Fibroblast of the aortic adventitia (primary cell): ENCODE measurements at places on chromosomes 12 and 14.
A peak's percentile ranks its signal among the peaks of the same experiment; 100 is the strongest.

DNA sequence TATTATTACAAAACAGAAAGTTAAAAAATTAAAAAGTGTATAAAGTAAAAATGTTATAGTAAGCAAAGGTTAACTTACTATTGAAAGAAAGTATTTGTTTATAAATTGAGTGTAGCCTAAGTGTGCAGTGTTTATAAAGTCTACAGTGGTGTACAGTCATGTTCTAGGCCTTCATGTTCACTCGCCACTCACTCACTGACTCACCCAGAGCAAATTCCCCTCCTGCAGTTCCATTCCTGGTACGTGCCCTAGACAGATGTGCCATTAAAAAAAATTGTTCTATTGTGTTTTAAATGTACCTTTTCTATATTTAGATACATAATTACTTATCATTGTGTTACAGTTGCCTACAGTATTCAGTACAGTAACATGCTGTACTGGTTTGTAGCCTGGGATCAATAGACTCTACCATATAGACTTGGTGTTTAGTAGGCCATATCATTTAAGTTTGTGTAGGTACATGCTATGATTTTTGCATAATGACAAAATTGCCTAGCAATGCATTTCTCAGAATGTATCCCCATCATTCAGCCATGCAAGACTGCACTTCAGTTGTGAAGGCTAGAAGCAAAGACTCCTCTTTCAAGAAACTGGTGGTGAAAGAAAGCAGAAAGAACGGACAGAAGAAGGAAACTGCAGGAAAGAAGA is 100.6 kb downstream of the DACT1 start:
- DNase-seq = peak; percentile 83

GRCh38 chr12:110578694-110579534 is 4.2 kb downstream of the PPTC7 start:
- no peak for DNase-seq

DNA sequence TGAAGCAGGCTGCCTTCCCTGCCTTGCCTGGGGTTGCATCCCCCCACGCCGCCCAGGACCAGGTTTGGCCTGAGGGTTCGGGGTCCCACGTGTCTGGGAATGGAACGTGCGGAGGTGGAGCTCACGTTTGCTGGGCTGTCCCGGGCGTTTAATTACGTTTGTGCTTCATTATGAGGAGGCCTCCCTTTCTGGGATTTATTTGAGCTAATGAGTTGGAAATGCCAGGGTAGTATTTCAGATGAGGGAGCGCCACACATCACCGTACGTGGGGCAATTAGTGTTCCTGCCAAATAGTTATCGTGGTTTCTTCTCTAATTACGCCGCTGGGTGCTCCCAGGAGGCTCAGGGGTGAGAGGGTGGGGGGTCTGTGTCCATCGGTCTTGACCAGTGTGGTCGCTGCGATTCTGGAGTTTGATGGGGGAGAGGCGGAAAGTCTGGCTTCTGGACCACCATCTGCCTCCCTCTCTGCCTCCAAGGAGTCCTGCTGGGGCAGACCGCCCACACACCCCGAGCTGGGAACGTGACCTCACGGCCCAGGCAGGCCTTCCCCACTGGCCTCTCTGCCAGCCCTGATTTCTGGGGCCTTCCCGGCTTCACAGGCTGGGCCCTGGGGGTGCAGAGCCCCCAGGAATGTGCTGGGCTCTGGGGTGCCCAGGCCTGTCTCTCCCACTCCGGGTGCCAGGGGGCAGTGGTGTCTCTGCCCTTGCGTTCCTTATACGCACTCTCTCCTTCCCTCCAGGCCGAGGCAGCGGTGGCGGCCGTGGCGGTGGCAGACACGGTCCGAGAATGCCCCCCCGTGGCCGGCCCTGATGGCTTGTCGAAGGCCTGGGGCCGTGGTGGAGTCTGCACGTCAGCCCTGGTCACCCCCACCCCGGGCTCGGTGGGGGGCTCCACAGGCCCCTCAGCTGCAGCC is 18.9 kb downstream of the KIF26A start:
- no peak for DNase-seq

DNA sequence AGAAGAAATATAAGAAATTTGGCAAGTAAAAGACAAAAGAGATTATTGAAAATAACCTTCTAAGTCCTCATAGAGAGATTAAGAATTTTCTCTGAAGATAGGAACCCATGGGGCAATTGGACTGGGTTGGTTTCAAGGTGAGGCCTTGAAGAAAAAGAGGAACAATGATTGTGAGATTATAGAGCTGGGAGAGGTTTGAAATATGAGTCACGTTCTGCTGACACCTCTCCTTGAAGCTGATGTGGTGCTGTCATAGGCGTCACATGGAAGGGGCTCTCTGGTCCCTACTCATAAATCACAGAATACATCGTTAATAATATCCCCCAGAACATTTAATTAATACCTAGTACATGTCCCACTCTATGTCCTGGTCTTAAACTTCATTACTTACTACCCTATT is 227.6 kb upstream of the PDE3A start:
- no peak for DNase-seq

- no peak for DNase-seq
Measured at GRCh38 chr12:67524861-67525616, 123.5 kb upstream of the DYRK2 start.

DNA sequence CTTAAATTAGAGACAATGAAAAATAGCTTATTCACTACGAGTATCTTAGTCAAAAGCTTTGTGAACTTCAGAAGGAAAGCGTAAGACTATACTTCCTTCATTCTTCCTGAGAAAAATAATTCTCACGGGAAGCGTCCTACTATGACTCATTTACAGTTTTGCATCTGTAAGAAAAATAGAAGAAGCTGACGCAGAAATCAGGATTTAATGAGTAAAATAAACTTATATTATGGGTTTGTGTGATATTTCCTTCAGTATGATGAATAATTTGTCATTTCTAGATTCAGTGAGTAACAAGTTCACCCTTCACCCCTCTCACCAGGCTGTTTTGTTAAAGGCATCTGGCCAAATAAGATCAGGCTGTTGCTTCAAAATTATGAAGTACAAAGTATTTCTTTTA is 17.8 kb upstream of the PDE3A start:
- DNase-seq = peak; percentile 80

GRCh38 chr14:64510825-64511671 is 6.5 kb downstream of the ZBTB1 start:
- peak; percentile 80 for DNase-seq

DNA sequence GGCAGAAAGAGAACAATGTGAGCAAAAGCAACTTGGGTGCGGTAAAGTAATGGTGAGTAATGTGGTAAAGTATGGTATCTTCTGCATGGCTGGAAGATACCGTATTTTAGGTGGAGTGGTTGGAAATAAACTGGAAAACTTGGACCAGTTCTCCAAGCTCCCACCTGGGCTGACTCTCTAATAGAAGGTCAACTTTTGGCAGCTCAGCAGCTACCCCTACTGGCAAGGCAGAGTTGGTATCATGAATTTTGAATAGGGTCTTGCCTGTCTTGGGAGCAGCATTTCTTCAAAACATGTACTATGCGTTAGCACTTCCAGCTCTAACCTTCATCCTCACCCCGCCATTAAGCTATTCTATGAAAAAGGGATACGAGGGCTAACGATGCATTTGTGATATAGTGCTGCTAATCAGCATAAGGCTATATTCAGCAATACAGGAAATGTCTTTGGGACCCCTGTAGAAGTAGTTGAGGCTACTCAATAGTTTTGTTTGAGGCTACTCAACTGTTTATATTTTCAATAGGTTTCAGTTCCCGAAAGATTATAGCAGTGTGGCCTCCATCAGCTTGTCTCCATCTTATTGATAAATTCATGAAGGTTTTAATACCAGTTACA is 276.3 kb upstream of the FAR2 start:
- DNase-seq = peak; percentile 77

DNA sequence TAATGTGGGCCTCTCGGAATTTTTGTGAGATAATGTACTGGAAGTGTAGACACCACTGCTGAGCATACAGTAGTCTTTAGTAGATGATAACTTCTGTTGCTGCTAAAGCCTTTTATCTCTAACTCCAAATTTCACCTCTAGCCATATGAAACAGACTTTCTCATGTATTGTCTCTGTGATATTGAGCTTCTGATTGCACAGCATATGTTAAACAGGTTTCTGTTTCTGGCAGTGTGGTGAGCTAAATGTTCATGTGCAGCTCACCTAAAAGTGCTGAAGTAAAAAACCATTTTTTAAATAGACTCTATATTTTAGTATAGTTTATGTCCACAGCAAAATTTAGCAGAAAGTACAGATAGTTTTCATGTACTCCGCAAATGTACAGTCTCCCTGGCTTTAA is 89.3 kb upstream of the ALX1 start:
- DNase-seq = no peak

GRCh38 chr14:78197051-78197450 is 26.9 kb downstream of the NRXN3 start:
- no peak for DNase-seq

- no peak for DNase-seq
Measured at GRCh38 chr12:29116414-29116813, 32.7 kb upstream of the FAR2 start.

- no peak for DNase-seq
Measured at GRCh38 chr12:52255926-52256583, 18.4 kb upstream of the KRT86 start.

DNA sequence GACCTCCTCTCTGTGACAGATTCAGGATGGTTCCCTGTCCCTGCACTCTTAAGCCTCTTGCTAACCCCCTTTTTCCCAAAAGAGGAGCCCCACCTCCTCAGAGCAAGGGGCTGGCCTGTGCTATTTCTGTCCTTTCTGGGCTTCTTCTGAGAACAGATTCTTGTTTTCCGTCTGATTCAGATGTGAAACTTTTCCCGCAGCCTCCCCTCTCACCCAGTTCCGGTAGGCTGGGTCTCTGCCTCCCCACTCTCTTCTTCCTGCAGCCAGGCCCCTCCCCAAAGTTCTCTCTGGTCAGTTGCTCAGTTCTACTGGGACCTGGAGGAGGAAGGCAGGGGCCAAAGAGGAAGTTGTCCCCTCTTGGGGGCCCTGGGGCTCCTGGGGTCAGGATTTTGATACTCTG is 11.8 kb downstream of the PDE1B start:
- DNase-seq = no peak

DNA sequence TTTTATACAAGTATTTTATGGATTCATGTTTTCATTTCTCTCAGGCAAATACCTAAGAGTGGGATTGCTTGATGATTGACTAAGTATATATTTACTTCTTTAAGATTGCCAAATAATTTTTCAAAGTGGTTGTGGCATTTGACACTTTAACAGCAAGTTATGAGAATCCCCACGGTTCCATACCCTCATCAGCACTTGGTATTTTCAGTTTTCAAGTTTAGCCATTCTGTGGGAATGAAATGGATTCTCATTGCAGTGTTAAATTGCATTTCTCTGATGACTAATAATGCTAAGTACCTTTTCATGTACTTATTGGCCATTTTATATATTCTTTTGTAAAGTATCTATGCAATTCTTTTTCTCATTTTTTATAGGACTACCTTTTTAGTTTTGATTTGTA is 301.5 kb upstream of the DIO3 start:
- DNase-seq = no peak
